GM23338 (cell line): ENCODE measurements at places on chromosomes 5 and 9.

GRCh38 chr5:112367400-112367799, 51.7 kb downstream of the EPB41L4A start:
- no peak for DNase-seq

GRCh38 chr5:78060421-78060820, 234.1 kb downstream of the AP3B1 start:
- no peak for DNase-seq

DNA sequence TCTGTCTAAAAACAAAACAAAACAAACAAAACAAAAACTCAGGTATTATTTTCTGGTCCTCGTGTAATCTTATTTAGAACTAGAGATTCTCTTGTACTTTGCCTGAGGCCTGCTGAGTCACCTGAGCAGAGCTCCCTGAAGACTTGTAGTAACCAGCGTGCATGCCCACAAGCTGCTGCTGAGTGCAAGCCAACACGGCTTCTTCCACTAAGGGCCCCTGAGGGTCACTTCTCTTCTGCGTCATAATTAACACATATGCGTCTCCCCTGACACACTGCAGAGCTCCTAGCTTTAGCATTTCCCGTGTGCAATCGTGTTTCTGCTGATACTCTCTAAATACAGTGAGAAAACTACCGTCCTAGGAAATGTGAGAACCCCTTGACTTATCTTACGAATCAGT, 10.9 kb upstream of the NDFIP1 start:
- no peak for DNase-seq

- no peak for DNase-seq
Measured at GRCh38 chr5:91311168-91311696, 71.9 kb downstream of the ARRDC3 start.

- DNase-seq = no peak
Measured at GRCh38 chr5:60497706-60498500, 202.1 kb downstream of the DEPDC1B start.

- peak; percentile 27 for DNase-seq
Measured at GRCh38 chr9:34568774-34569173, 20.8 kb downstream of the CNTFR start.

DNA sequence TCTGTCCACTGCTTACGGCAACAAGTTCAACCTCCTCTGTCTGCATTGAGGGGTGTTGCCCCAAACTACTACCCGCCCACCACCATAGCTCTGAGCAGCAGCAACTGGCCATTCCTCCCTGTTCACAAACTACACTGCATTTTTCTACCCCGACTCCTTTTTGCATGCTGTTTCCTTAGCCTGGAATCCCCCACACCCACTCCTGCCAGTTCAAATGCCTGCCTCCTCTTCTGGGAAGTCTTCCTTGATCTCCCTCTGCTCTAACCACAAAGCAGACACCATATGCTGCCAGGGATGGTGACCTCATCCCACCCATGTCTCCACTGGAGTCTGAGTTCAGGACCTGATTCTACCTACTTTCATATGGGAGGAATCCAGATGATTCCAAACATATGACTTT, 13.3 kb downstream of the ALDH1B1 start:
- DNase-seq = no peak
